ENCODE measurements at places on chromosomes 2 and 18.

- no peak for DNase-seq
Measured at GRCh38 chr2:142254031-142254430, 123.2 kb upstream of the LRP1B start.

GRCh38 chr18:7117390-7118355 lies at the start of gene LAMA1:
Gene LAMA1, minus strand, starts transcription at chr18:7117797. Its CDS starts 77 bp downstream, at chr18:7117720.
- DNase-seq = no peak

- no peak for DNase-seq
Measured at GRCh38 chr18:12574494-12575185, 83.3 kb downstream of the SPIRE1 start.

DNA sequence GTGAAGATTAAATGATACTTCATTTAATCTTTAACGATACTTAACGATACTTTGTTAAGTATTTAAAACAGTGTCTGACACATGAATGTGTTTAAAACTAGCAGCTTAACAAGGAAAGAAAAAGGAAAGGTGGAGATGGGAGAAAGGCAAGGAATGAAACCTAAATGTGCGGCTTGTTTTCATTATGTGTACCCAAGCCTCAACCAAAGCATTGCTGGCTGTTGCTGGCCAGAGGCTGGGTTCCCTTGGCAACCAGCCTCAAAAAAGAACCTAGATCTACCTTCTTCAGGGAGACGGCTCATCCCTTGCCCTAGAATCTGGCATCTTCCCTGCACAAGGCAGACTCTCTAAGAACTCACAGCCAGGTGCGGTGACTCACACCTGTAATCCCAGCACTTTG lies 13.8 kb upstream of the PCBP1 start:
- no peak for DNase-seq

GRCh38 chr18:9910661-9911060 lies 3.2 kb upstream of the VAPA start:
- no peak for DNase-seq

DNA sequence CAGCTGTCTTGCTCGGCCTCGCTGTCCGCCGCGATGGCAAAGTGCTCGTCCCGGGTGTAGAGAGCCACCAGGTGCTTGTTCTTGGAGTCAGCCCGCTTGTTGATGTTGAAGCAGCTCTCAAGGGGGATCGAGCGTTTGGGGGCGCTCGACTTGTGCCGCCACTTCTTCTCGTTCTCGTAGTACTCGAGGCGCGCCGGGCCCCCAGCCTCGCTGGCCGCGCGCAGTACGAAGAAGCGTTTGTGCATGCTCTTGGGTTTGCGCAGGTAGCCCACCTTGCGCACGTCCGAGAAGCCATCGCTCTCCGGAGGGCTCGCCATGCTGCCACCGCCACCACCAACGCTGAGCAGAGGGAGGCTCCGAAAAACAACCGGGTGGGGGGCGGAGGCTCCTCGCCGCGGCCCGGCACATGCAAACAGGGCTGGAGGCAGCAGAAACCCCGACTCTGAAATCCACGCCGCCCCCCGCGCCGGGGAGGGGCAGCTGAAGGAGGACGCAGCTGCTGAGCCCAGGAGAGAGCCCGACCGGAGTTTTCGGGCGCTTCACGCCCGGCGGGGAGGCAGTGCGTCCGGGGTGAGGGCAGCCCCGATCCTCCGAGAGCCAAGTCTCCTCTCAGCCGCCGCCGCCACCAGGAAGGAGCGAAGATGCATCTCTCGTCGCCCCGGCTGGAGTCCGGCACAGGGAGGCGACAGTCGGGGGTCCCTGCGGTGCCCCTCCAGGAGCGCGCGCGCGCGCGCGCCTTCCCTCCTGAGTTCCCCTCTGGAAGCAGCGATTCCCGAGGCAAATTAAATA lies 1.0 kb downstream of the IRS1 start:
- DNase-seq = no peak

DNA sequence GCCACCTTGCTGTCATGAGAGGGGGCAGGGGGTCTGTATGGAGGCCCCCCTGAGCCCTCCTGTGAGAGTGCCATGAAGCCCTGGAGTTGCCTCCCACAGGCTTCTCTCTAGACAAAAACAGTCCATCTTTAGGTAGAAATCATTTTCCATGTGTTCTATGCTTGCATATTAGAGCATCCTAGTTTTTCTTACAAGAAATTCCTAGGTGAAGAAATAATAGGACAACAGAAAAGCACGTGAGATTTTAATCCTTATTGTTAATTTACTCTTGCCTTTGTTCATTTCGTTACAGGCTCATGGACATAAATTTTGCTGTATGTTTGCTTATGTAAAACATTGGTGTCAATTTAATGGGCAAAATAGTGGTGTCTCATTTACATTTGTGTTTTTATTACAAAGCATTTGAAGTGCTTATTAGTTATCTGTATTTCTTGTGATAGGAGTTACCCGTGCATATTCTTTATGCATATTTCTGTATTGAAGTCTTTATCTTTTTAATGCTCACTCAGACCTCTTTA lies 336.9 kb upstream of the RAB6C start:
- DNase-seq = no peak

GRCh38 chr2:241197947-241198346 lies 9.5 kb downstream of the ANO7 start:
- no peak for DNase-seq

- DNase-seq = no peak
Measured at GRCh38 chr18:3842844-3843243, 392.9 kb downstream of the TGIF1 start.

DNA sequence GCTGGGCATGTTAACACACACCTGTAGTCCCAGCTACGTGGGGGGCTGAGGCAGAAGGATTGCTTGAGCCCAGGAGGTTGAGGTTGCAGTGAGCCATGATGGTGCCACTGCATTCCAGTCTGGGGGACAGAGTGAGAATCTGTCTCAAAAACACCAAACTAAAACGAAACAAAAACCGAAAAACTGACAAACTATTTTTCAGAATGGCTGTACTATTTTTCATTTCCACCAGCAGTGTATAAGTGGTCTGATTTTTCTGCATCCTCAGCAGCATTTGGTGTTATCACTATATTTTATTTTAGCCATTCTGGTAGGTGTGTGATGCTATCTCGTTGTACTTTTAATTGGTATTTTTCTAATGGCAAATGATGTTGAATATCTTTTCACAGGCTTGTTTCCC lies 95.2 kb downstream of the PDCL3 start:
- no peak for DNase-seq

DNA sequence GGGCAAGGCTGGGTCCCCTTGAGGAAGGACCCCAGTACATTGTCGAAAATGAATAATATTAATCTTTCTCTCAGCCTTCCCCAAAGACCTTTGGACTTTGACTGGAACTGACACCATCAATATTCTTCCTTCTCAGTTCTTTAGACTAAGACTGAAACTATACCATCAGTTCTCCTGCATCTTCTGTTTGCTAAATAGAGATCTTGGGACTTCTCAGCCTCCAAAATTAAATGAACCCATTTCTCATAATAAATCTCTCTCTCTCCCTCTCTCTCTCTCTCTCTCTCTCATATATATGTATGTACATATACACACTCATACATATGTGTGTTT lies 39.7 kb upstream of the VRK2 start:
- no peak for DNase-seq

GRCh38 chr2:72144632-72145288 lies 2.9 kb downstream of the CYP26B1 start:
- DNase-seq = no peak

GRCh38 chr18:59518705-59519104 lies 159.6 kb upstream of the LMAN1 start:
- DNase-seq = no peak

DNA sequence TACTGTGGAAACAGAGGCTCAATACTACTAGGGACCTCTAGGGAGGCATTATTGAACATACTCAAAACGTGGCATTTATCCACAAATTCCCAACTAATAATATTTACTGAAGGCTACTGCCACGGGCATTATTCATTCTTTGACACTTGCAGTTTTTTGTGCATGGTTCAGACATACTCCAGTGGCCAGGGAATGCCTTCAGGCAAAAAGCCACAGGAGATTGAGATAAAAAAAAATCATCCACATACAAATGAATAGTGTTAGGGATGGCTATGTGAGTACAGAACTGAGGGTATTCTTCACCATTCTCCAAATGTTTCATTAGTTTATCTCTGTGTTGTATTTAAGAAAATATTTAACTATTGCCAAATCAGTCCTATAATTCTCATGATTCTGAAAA lies 974.9 kb upstream of the PIK3C3 start:
- DNase-seq = no peak

DNA sequence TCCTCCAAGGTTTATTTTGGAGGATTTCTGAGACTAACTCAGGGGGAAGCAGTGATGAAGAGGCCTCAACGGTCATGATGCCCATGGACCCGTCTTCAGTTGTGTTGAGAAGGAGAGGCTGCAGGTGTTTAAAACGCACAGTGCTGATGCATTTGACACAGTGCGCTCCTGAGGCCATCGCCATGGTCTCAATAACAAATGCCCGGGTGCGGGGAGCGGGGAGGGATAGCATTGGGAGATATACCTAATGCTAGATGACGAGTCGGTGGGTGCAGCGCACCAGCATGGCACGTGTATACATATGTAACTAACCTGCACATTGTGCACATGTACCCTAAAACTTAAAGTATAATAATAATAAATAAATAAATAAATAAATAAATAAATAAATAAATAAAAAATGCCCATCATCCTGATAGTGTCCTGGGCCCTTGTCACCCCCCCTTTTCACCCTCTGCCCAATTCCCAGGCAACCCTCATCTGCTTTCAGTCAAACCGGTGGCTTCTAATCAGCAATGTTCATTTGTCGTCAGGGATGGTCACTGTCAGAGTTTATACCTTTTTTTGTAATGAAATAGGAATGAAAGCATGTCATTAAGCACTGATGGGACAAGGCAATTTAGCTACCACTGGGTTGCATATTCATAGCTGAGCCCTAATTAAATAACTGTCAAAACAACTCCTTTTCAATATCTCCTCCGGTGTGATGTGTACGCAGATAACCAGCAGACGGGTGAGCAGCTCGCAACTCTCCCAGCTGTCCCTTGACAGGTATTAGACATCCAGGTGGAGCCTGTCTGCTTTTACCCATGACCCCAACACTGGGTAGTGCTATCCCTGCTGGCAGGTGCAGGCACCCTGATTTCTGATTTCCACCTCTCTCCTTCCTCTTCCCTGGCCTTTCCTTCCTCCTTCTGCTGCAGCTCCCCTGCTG lies 95.9 kb downstream of the KCNF1 start:
- DNase-seq = no peak

- no peak for DNase-seq
Measured at GRCh38 chr18:58175122-58175785, 131.2 kb downstream of the NEDD4L start.

- no peak for DNase-seq
Measured at GRCh38 chr2:9024575-9024974, 21.1 kb upstream of the MBOAT2 start.

DNA sequence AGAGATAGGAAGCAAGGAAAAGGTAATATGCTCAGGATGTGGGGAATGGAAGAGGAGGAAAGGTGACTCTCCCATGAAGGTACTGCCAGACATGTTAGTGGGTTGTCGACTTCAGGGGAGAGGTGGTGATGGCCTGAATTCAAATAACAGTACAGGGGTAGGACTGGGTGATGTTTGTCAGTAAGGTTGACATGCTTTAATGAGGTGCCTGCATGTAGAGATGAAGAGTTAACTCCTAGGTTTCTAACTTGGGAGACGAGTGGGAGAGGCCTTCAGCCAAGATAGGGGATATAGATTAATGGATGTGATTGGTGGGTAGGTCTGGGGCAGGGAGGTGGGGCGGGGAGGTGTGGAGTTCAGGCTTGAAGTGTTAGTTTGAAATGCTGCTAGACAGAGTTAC lies 2.6 kb downstream of the NAPG start:
- DNase-seq = no peak

DNA sequence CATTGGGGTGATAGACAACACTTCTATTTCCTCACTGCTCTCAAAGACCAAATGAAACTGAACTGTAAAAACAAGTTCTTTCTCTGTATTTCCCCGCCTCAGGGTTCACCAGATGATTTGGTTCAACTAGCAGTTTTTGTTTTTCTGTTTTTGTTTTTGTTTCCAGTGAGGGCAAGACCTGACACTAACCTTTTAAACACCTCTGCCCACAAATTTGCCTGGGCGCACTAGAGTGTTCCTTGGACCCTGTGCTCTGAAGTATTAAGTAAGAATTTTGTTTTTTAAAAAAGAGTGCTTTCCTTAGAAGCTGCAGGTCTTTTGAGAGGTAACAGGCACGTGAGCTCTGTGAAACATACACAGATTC lies 92.9 kb downstream of the DYSF start:
- no peak for DNase-seq

GRCh38 chr2:9918275-9918674 lies 33.2 kb upstream of the GRHL1 start:
- DNase-seq = no peak

DNA sequence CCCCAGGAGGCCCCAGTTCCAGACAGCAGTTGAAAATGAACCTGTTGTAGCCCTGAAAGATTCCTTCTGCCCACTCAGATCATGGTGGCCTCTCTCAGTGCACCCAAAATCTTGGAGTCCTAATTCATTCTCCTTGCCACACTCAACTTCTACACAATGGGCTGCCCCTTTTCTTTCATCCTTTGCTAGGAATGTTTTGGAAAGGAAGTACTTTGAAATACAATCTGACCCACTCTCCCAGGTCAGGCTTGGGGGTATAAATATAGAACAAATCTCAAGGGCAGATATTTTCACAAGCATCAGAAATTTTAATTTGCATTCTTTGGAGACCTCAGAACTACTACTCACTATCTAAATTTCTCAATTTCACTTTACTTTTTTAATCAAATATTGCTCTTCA lies 103.2 kb upstream of the SH3BP4 start:
- no peak for DNase-seq

DNA sequence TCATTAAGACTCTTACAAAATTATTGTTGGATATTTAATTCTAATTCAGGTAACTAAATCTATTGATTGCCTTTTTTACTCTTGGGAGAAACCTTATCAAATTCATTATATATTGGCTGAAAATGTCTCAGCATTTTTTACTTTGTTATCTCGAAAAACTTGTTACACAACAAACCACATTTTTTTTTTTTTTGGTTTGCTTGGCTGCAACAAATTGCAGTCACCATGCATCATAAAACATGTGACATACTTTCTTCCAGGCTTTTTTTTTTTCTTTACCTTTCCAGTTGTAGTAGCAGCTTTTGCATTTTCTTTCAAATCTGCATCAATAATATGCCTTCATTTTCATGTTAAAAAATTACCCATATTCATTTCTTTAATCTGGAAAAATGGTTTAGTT lies 186.7 kb downstream of the TDRD15 start:
- DNase-seq = no peak

DNA sequence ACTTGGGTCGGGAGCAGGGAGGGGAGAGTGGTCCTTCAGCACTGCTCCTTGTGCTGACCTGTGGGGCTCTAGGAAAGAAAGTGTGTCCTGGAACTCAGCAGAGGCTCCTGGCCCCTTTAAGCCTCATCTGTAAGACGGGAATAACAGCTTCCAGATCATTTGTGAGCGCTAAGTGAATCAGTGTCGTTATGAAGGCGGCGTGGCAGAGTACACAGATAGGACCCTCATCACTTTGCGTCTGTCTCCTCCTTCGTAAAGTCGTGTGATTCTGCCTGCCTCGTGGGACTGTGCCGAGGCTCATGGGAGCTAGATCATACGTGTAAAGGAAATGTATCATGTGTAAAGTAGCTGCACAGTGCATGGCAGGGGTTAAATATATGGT lies 18.6 kb downstream of the COLEC11 start:
- DNase-seq = no peak
